ENCODE measurements at places on chromosomes 7 and 10.

DNA sequence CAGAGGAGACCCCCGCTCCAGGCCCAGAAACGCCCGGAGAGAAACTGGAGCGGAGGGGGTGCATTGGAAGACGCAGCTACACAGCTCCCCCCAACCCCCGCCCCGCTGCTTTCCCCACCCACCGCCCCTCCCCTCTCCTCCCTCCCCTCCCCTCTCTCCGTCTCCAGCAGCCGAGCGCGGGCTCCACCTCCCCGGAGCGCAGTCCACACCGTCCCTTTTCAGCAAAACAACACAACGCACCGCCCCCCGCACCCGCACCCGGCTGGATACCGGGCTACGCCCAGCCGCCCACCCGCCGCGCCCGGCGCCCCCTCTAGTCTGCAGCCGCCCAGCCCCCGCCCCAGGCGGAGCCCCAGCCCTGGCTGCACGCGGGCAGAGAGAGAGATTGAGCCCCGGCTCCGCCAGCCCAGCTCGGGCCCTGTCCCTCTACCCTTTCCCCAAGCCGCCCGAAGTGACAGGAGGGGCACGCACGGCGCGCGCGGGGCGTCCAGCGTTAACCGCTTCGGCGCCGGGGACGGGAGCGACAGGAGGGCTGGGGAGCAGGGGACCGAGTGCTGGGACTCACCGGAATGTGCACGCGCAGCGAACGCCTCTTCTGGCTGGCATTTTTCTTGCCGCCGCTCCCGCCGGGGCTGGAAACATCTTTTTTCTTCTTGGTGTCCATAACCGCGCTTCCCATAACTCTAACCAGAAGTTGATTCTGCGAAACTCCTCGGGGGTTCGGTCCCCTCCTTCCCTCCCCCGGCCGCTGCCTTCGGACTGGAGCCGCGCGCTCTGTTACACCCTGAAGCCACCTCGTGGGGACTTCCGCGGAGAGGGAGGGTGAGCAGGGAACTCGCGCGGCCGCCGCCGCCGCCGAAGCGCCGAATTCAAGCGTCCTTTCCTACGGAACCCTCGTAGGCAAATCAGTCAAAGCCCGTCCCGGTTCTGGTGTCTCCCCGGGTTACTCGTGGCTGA, 695 bp downstream of the PRKAG2 start:
- peak; percentile 91 for DNase-seq

- DNase-seq: no peak
Observed at GRCh38 chr10:79488336-79488735, 24.0 kb upstream of the EIF5AL1 start.

DNA sequence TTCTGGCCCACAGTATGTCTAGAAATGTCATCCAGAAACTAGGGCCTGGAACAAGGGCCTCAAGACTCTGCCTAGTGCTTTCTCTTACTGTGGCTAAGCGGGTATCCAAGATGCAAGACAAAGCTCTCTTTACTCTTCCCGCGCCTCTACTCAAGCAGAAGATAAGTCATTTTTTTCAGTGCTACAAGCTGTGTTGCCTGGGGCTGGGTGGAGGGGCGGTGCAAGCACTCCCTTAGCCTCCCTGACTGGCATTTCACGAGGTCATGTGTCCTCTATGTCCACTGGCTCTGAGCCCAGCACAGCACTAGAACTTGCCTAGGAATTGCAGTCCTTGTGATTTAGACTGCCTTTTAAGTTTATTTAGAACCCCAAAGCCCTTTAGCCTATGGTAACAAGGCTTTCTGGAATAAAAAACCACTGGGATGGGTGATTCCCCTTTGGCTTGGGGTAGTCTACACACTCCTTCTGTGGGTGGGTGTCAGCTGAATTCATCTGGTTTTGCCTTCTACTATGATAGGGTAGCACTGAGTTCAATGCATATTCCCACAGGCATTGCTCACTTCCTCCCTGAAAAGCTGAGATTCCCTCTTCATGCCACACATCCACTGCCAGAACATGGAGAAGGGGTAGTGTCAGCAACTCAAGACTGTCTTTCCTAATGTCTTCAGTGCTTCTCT, 371.8 kb upstream of the KCND2 start:
- peak; percentile 16 for DNase-seq

DNA sequence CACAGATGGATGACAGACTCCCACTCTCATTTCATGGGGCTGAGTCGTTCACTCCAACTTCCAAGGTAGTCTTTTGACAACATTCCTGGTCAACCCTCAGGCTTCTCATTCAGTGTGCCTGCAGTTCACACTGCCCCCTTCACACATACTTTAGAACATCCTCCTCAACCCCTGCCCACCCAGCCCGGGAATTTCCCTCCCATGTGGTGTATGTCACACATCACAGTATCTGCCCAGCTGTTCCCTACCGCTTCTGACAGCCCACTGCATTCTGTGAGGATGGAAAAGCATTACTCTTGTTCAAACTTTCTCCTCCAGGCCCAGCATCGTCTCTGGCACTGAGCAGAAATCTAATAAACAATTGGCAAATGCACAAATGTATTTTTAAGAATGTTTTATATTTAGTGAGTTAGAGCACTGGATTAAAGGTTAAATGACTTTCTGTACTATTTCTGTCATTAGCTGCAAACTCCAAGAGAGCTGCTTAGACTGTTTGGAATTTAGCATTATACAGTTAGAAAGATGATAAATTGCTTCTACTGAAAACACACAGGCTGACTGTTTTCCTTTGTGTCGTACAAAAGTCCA, 110.4 kb downstream of the SFMBT2 start:
- peak; percentile 78 for DNase-seq

DNA sequence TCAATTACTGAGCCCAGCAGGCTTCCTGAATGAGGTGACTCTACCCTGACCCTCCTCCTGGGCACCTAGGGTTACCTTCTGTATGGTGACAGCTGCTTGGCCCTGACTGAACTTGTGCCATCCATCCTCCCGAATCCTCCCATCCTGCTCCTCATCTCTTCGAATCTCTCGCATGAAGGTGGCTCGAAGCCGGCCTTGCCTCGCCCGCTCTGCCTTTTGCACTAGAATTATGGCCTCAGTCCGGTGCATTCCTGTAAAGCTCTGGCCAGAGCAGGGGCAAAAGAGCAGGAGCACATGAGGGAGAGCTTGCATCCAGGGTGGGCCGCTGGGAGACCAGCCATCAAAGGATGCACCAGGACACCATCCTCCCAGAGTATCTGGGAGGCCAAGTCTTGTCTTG, 7.5 kb downstream of the H2BK1 start:
- no peak for DNase-seq

DNA sequence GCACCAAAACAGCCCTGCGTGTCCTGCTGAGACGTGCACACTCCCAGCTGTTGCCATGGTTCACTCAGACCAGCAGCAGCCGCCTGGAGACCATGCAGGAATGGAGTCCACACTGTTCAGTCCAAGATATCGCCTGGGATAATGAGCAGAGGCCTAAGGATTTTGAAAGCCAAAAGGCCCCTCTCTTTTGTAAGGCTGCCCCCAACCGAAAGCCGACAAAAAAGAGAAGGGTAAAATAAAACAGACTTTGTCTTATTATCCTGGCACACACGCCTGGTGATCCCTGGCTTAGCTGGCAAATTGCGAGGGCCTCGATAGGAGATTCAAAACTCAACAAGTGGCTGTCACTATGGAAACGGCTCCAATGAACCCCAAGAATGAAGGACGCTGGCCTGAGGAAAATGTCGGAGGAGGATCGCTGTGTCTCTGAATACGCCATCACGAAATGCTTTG, 263.6 kb downstream of the SKIDA1 start:
- no peak for DNase-seq

DNA sequence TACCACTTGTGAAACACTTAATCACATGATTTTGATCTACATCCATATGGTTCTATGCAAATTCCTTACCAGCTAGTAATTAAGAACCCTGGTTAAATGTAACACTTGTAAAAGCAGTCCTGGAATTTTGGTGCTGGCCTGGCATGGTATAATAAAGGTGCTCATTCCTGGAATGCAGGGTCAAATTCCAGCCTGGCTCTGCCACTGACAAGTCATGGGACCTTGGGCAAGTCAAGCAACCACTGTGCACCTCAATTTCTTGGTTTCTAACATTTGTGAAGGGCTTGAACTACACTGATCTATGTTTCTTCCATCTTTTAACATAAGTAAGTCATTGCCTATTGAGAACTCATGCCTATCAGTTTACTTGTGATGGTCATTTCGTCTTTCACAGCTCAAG, 91.9 kb upstream of the PIK3CG start:
- DNase-seq: no peak

GRCh38 chr7:155233311-155234157, 64.1 kb upstream of the INSIG1 start:
- DNase-seq: peak; percentile 86

DNA sequence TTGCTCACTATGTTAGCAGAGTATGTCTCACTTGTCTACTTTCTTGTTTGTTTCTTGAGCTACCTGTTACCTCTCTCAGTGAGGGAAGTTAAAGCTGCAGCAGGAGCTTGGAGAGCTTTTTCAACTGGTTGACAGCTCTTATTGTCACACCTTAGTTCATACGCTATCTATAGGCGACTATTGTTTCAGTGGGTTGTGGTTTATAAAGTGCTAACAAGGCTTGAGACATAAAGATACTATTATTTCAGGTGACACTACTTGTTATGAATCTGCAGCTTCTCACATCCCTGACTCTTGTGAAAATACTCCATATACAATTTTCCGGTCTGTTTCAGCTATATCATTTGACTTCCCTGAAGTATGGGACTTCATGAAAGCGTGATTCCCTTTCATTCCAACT, 167.4 kb downstream of the CSTF2T start:
- no peak for DNase-seq

DNA sequence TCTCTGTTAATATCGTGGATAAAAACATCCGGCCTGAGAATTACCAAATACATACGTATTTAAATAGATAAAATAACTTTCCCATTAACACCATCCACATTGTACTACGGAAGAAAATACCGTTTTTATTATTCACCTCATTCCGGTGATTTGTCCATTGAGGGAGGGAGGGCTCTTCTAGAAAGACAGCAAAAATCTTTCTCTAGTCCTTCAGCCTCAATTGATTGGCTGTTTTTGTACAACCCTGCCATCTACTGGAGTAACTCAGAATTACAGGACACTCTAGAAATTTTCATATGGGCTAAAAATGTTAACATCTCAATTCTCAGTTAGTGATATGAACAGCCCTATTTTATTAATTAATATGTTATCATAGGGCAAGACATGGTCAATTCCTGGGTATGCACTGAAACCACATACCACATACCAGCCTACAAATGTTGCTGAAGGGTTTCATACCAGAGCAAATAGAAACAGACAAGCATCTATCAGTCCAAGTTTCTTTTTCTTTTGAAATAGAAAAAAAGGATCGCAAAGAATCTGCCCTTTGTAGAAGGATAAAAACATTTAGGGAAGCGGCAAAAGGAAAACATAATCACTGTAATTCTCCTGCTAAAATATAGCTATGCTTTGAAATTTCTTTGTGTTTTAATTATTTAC, 55.8 kb upstream of the CDCA7L start:
- peak; percentile 71 for DNase-seq

DNA sequence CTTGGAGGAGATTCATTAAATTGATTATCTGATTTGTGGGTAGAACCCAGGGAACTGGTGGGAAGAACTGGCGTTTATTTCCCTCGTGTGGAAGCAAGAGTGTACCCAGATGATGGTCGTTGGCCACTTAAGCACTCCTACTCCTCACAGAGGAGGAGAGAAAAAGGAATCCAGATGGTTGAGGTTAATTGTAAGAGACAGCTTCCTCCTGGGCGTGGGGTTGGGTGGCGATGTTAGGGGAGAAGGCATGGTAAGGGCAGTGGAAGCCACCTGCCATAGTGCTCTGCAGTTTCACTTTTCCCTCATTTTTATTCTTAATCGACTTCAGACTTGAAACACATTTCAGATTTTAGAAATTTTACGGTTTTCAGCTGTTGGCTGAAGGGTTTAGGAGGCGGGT, 104.1 kb downstream of the DOCK1 start:
- no peak for DNase-seq

GRCh38 chr7:18978108-18978495, 139.3 kb downstream of the TWIST1 start:
- DNase-seq: no peak

- DNase-seq: no peak
Observed at GRCh38 chr7:16095171-16095950, 326.0 kb downstream of the CRPPA start.

DNA sequence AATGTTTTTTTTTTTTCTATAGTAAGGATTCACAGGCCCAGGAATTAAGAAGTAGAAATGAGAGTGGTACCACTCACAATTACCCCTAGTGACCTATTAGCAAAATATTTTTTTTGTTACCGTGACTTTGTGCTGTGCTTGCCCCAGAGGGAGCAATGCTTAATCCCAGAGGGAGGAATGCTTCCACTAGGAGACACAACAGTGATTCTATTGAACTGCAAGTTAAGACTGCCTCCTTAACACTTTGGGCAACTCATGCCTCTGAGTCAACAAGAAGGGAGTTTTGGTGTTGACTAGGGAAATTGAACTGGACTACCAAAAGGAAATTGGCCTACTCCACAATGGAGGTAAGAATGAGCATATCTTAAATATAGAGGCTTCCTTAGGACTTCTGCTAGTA, 17.2 kb upstream of the MEOX2 start:
- DNase-seq: no peak

GRCh38 chr7:54955296-54955695, 63.5 kb upstream of the EGFR start:
- DNase-seq: no peak

- peak; percentile 93 for DNase-seq
Observed at GRCh38 chr10:34739915-34740314, 75.2 kb downstream of the PARD3 start.

DNA sequence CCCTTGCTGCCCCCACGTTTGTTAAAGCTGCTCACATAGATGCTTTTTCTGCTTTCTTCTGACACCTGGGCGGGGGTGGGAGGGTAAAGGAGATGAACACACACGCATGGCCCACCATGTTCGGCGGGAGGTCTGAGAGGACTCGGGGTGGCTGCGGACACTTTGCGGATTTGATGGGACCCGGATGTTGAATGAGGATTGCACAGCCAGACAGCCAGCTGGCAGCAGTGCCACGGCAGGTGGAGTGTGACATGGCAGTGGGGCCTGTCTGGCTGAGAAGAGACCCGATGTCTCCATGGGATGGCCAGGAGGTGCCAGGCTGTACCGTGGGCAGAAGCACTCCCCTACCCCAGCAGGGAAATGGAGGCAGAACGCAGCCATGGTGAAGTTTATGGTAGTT, 31.2 kb downstream of the PPP2R2D start:
- DNase-seq: no peak

DNA sequence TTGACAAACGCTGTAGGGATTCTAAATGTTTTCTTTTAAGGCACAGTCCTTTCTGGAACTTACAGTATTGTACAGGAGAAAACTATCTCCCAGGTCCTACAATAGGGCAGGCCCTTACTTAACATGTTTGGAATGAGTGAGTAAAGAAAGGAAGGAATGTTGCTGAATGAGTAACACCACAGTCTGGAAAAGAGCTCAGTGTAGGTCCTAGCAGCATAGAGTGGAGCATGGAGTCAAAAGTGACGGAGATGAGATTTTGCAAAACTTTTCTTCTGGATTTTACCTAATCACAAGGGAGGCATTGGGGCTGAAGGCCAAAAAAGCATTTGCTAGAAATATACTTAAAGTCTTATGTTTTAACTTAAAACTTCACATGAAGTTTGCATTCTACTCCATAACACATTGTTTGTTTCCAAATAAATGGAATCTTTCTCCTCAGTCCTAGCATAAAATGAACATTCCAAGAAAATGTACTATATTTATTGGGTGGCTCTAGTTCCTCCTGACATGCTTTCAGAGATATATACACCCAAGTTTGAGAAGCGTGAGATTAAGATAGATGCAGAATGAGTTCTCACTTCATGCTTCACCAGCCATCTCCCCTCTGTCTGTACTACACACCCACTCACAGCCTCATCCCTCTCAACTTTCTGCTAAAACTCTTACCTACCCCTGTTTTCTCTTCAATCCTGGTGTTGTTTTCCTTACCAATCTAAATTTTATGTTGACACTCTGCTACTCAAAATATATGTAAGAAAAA, 20.2 kb upstream of the ADD3 start:
- no peak for DNase-seq

All from kidney (tissue), 22 donors.